Activated effector memory CD4-positive, alpha-beta T cell treated with anti-CD3 and anti-CD28 coated beads, Interleukin-2, amount 50 U/mL, for 16 hours (primary cell): ENCODE measurements at places on chromosomes 1 and 21.
A peak's percentile ranks its signal among the peaks of the same experiment; 100 is the strongest.

DNA sequence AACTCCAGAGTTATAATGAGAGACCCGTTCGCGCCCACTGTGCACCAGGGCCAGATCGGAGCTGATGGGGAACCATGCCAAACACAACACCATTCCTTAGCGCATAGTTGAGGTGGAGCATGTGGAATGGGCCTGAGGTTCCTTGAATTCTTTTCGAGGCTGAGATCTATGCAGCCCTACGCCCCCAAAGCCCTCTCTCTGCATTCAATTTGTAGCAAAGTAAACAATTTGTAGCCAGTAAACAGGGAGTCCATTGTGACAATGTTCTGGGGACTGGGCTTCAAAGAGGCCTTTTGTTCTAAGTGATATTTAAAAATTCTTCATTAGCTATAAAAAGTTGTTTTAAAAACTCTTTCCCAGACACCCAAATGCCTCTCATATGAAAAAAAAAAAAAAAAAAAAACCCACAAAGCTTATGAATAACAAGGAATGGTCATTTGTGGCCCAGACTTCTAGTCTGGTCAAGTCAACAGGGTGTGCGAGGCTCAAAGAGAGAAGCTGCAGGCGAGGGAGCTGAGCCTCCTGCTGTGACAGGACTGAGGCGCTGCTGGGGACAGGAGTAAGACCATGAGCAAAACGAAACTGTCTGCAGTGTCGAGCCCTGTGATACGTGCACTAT, 30.6 kb upstream of the KCNE2 start:
- no peak for DNase-seq

GRCh38 chr1:11025618-11026017, 13.2 kb downstream of the TARDBP start:
- DNase-seq, result no peak

DNA sequence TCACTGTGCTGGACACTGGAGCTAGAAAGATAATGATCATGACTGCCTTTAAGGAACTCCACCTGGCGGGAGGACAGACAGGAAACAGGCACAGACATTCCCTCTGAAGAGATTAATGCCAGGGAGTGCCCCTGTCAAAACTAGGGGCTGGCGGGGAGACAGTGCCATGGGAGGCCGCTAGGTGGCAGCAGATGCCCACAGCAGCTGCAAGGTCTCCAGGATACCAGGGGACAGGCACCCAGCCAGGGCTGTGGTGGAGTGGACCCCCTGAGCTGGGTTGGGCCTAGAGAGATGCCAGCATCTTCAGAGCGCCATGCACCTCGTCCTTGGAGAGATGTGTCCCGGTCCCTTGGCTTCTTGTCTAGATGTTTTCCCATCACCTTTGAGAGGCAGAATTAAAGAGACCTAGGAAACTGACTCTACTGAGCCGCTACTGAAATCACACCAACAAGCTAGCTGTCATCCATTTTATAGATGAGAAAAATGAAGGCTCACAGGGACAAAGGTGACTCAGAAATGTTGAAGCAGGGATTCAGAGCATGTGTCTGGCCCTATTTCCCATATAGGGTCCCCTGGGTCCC, 3.6 kb downstream of the REN start:
- peak; percentile 93 for DNase-seq

DNA sequence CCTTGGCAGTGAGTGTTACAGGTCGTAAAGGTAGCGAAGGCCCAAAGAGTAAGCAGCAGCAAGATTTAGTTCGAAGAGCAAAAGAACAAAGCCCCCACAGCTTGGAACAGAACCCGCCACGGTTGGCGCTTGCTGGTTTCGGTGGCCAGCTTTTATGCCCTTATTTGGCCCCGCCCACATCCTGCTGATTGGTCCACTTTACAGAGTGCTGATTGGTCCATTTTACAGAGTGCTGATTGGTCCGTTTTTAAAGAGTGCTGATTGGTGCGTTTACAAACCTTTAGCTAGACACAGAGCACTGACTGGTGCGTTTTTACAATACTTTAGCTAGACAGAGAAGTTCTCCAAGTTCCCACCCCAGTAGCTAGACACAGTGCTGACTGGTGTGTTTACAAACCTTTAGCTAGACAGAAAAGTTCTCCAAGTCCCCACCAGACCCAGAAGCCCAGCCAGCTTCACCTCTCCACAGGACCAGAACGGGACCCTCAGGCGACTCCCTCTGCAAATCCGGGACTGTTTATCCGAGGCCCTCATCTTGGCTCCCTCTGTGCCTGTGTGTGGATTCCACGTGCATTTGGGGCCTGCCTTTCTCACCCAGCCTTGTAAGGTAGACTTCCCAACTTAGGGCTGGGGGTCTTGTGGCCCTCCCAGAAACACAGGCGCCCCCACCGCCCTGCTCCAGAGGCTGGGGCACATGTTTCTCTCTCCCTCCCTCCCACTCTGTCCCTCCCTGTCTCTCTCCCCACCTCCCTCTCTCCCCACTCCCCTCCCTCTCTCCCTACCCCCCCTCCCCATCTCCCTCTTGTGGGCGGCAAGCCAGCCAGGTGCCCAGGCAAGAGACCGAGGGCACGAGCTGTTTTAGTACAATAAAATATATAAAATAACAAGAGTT, 12.6 kb downstream of the FTCD start:
- no peak for DNase-seq

- no peak for DNase-seq
Observed at GRCh38 chr1:54843449-54843848, 42.3 kb upstream of the TTC22 start.

GRCh38 chr1:153261281-153262069, 2.0 kb downstream of the LORICRIN start:
- peak; percentile 73 for DNase-seq

GRCh38 chr1:21301794-21302440, 11.7 kb upstream of the ECE1 start:
- DNase-seq, result no peak

DNA sequence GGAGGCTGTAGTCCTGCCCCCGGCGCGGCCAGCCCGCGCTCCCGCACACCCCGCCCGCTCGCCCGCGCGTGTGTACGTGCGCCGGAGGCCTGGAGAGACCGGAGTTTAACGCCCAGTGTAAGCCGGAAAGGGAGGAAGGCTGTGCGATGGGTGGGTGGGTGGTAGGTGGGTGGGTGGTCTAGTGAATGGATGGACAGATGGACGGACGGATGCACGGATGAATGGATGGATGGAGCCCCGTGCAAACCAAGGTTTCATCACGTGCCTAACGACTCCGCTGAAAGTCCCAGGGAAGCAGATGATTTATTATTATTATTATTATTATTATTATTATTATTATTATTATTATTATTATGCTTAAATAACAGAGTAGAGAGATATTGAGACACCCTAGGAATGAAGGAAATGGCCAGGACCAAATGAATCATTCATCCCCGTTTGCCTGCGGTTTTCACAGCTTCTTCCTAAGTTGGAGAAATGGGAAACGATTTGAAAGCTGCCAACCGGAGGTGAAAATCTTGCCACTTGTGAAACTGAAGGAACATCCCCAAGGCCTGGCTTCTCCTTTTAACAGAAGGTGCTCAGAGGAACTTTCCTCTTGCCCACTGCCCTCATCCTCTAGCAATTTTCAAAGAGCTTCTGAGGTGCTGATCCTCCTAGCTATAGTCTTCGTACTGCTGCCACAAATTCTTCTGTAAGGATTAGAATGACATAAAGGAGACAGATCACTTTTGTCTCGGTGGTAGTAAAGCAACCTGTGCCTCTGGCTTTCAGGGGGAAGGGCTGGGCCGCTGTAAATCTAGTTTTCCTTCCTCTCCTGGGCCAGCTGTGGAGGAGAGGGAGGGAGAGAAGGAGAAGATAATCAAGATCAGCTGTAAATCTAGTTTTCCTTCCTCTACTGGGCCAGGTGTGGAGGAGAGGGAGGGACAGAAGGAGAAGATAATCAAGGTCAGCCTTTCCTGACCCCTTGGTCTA, 648 bp upstream of the RGS7 start:
- no peak for DNase-seq

DNA sequence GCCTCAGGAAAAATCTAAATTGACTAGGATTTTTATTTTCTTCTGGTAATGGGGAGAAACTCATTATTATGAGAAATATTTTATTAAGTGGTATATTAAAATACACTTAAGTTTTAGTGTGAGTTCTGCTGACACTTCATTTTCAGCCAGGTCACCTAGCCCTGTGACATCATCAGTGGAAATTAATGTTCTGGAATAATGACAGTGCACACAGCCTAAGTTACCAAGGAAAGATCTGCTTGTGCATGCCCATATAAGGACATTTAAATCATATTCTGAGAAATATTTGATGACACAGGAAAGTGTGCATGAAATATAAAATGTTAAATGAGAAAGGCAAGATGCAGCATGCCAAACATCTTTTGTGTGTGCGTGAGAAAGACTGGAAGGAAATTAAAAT, 102.0 kb downstream of the KIF14 start:
- no peak for DNase-seq

GRCh38 chr21:29347274-29347681, 48.6 kb downstream of the BACH1 start:
- DNase-seq, result no peak

DNA sequence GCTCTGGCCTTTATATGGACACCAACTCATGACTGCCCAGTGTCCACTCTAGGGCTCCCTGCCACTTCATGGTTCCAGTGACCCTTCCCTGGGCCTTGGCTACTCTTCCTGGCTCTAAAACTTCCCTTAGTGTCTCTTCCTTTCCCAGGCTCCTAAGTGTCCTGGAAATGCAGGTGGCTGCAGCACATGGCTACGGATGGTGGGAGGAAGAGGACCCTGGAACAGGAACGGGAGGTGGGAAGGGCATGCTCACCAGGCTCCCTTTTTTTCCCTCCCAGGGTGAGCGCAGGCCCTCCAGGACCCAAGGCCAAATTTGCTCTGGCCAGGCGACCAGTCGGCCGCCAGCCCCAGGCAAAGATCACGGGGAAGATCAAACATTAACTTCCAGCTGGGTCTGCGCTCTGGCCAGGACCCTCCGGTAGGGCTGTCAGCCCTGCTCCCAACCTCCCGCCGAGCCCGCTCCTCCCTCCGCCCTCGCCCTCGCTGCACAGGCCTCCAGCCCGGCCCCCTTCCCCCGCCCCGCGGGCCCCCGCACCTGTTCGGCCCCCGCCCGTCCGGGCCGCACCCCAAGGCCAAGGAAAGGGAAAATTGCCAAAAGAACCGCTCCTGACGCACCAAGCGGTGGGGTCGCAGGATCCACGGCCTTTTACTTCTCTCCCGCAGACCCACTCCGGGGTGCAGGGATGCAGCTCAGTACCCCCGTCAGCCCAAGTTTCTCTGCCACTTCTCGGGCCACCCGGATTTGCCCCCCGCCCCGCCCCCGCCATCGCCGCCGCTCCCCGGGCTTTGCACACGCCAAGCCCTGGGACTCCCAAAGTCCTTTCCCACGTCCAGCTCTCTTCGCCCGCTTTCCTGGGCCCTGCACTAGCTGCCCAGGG, 894 bp downstream of the TCEA3 start:
- DNase-seq, result peak; percentile 65

DNA sequence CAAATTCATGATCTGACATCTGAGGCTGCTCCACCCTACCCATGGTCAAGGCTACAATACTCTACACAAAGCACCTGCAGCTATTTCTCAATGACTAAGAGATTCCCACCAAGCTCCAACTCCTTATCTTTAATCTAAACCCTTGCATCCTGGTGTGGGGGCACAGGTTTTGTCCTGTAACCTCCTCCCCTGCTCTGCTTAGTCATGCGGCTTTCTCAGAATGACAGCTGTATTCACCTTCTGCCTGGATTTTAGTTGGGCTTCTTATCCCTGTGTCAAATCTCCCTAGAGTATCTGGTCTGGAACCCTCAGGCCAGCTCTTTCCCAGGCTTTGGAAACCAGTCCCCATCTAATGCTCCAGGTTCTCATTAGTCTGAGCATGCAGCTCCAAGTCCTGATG, 159.0 kb downstream of the BARHL2 start:
- DNase-seq, result no peak

GRCh38 chr1:119988306-119989062, 81.0 kb downstream of the NOTCH2 start:
- DNase-seq, result no peak

DNA sequence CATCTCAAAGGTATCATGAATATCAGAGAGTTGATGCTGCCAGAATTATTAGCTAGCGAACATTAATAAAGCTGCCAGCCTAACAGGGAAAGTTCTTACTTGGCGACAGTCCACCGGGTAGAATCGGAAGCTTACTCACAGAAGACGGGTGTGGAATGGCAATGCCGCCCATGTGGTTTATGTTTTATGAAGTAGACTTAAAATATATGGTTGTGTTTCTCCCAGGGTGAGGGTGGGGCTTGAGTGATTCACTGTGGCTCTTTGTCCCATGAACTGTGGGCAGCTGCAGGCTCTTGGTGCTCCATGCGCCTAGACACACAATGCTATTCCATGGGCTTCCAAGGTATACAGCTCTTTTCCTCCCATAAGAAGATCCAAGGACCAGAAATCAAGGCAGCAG, 162.7 kb downstream of the PIGK start:
- no peak for DNase-seq

GRCh38 chr1:95353194-95353593, 119.2 kb downstream of the RWDD3 start:
- no peak for DNase-seq

GRCh38 chr1:2124446-2125198, 70.0 kb downstream of the FAAP20 start:
- DNase-seq, result no peak

DNA sequence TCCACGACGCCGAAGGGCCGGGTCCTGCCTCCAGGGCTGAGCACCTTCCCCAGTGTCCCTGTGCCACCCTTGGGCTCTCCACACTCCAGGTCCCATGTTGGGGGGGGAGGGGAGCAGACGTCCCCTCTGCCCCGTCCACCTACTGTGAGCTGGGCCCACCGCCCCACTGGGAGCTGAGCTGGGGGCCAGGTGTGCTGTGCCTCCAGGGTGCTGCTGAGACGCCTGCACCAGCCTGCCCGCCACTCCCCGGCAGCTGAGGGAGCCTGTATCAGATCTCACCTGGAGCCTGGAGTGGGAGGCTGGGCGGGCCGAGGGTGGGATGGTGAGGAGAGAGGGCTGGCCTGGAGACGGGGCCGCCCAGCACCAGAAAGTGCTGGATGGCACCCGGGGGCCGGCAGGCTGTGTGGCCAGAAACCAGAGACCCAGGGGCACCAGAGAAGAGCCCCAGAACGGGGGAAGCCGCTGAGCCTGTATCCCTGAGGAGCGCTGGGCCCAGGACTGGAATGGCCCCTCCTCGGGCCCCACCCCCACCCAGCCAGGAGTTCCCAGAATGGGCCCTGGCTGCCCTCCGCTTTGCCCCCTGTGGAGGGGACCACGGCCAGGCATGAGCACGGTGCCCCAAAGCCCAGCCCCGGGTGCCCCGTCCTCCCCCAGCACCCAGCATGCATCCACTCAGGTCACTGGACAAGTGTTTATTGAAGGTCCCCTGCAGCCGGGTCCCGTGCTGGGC, 3.4 kb downstream of the TNFRSF18 start:
- peak; percentile 69 for DNase-seq

DNA sequence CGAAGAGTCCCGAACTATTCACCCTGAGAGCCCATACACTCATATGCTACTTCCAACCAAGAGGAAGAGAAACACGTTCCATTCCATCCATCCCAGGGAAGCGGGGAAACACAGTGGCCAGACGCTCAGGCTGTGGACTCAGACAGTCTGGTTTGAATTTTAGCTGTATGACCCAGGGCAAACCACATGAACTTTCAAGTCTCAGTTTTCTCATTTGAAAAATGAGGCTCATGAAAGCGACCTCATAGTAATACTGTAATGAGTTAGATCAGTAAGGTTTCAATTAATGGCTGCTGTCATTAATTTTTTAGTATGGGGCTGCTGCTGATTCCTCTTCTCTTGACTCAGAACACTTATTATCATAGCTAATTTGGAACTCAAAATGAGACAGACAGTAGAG, 1.5 kb downstream of the FCRL4 start:
- DNase-seq, result no peak

GRCh38 chr1:244280201-244280600, 171.5 kb downstream of the ADSS2 start:
- DNase-seq, result no peak
